ENCODE measurements at places on chromosomes 2 and 18. TPM values are rescaled to one million over a fixed set of nuclear protein-coding genes. Genes with fewer than 3 reads are reported as not detected.
A peak's percentile ranks its signal among the peaks of the same experiment; 100 is the strongest.

DNA sequence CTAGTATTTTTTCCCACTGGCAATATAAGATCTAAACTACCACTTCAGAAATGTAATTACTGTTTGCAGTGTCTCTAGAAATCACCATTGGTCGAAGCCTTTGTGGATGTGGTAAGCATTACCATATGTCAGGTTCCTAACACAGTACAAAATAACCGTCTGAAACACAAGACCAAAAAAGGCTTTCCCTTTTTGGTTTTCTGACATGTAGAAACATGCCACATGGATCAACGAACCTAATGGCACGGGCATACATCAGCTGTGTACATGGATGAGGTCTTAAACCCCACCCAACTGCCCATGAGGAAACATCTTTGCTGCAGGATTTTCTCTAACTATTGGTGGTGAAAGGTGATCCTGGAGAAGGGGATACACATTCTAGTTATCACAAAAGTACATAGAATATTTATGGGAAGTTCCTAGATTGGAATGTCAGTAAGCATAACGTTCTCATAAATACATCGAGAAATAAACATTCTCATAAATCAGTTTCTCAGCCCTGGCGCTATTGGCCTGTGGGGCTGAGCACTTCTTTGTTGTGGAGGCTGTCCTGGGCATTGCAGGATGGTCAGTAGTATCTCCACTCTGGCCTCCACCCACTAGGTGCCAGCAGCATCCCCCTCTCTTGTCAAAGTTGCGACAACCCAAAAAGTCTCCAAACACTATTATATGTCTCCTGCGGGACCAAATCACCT is 9.0 kb downstream of the VIT start:
- DNase-seq, result no peak
- no peak overlapping the region for H3K27ac ChIP-seq
- peaks cover 2% of the 10 kb centered on the region for H3K36me3 ChIP-seq
- no peaks in the 10 kb centered on the region for H3K27me3 ChIP-seq
- no peak overlapping the region for H3K4me3 ChIP-seq
- peaks cover 17% of the 10 kb centered on the region for H3K4me1 ChIP-seq

- DNase-seq, result no peak
- no peaks in the 10 kb centered on the region for H3K27me3 ChIP-seq
- 0 out of 2 replicates have a peak, but pooled peaks cover 4% of the 10 kb centered on the region for H3K36me3 ChIP-seq
- H3K27ac ChIP-seq, result peak overlapping the region; percentile 10
- H3K4me3 ChIP-seq, result no peak overlapping the region
These were observed 28.0 kb downstream of the UBE2E3 start for GRCh38 chr2:181008407-181008806.

DNA sequence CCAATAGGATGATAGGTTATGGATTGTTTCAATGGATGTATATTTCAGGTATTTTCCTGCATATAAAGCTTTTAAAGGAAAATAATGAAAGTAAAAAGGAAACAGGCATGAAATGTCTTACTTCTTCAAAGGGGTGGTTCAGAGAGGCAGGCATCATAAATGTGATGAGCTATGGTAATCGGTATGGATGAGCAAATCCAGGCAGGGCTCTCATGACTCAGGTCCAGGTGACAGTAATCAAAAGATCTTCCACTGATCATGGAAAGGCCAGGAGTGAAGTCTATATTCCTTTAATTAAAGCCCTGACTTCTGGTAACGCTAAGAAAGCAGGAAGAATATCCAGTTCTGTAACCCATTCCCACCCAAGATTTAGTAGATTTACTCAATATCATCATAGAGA is 48.7 kb upstream of the RGPD4 start:
- DNase-seq, result no peak
- no peaks in the 10 kb centered on the region for H3K36me3 ChIP-seq
- H3K27ac ChIP-seq, result no peak overlapping the region

DNA sequence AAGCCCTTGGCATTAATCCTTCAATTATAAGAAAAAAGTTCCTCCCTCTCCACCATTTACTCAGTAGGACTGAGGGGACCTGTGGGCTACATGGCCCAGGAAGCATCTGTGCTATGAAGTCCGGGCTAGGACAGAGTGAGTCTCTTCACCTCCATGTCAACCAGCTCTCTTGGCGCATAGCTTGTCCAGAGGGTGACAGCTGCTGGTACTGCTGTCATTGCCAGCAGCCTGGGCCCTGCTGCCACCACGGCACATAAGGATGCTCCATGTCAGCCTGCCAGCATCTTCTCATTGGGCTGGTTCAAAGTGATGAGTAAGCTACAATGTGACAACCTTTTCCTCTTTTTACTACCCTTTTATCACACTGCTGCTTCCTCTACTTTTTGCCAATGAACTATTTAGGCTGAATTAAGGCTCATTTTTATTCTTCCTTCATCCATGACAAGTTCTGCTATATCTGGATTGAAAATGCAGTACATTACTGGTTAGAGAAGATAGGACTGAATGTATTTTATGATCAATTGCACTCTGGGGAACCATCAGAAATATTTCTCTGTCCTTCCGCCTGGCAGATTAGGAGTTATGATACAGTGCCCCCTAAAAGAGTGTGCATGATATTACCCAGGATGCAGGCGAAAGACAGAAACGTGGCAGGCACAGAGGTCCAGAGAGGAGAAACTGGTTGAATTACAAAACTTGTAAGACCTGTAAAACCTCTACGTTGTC is 258.9 kb upstream of the TNP1 start:
- no peaks in the 10 kb centered on the region for H3K36me3 ChIP-seq
- H3K27me3 ChIP-seq, result no peaks in the 10 kb centered on the region
- H3K27ac ChIP-seq, result no peak overlapping the region
- H3K4me3 ChIP-seq, result no peak overlapping the region
- no peak for DNase-seq
- H3K4me1 ChIP-seq, result no peaks in the 10 kb centered on the region

The MC2R gene
- total RNA-seq, result not detected
